ENCODE measurements at places on chromosomes 7 and 10. TPM values are rescaled to one million over a fixed set of nuclear protein-coding genes. Genes with fewer than 3 reads are reported as not detected.

Gene CAV1
- 150 TPM for total RNA-seq

Gene TDRD1
- 0.83 TPM for total RNA-seq

Gene TAS2R4
- total RNA-seq, result 0.92 TPM

Gene TEX36
- not detected for total RNA-seq

Gene MCM10
- 1.2 TPM for total RNA-seq

Gene OR2A5
- total RNA-seq, result not detected

Gene LHFPL3
- total RNA-seq, result not detected

Gene GJD4
- total RNA-seq, result not detected

Gene HMX3
- not detected for total RNA-seq

Gene SFXN2
- 4.3 TPM for total RNA-seq

Gene MAGI2
- total RNA-seq, result 8.2 TPM

Data from smooth muscle cell of bladder (primary cell).